Omental fat pad (tissue), 4 donors: ENCODE measurements at places on chromosomes 5 and 9.

- no peak for DNase-seq
These were observed 95.8 kb downstream of the CFAP90 start for GRCh38 chr5:7754997-7755596.

DNA sequence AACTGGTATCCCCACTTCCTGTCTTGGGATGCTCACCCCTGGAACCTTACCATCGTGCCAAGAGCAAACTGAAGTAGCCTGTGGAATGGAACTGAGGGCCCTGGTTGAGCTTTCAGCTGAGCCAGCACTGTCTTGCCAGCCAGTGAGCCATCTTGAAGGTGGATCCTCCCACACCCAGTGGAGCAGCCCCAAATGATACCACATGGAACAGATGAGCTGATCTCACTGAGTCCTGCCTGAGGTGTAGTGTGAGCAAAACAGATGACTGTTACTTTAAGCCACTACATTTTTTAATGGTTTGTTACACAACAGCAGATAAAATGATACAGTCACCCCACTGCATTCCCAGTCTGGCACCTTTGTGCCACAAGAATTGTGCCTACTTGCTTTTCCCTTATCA lies 2.2 kb upstream of the PCYOX1L start:
- DNase-seq: no peak

DNA sequence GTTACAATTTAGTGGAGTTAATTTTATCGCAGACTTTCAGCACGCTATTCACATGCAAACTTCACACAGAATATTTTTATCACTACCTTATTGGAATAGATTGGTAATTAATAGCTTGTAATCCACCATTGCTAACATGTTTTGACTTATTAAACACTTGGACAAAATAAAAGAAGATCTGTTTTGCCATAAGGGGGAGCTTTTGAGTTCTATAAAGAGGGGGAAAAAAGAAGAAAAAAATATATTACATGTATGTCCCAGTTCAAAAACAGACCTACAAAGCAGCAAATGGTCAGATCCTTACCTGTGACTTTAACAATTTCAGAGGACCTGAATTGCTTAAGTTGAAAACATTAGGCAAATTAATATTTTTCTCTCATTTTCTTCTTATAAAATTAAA lies 1.2 kb upstream of the PAPPA start:
- DNase-seq: no peak

- no peak for DNase-seq
These were observed 159.0 kb upstream of the SNX2 start for GRCh38 chr5:122615832-122616231.

DNA sequence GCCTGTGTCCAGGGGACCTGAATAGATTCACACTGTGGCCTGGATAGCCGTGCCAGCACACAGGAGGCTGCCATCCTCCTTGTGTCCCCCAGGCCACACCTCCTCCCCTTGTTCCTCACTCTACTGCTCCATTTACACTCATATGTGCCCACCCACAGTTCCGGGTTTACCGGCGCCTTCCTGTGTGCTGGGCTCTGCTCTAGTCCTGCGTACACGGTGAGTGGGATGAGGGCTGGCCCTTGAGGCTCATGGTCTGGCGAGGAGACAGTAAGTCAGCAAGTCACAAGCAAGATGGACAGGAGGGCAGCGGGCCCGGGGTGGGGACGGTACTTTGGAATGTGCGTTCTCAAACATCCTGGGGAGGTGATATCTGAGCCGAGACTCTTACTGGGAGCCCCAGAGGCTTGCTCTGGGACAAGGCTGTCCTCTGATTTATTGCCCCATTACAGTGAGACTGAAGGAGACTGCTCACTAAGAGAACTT lies 32.4 kb upstream of the NXNL2 start:
- DNase-seq: no peak

GRCh38 chr9:105373723-105374122 lies 74.1 kb upstream of the FSD1L start:
- no peak for DNase-seq

DNA sequence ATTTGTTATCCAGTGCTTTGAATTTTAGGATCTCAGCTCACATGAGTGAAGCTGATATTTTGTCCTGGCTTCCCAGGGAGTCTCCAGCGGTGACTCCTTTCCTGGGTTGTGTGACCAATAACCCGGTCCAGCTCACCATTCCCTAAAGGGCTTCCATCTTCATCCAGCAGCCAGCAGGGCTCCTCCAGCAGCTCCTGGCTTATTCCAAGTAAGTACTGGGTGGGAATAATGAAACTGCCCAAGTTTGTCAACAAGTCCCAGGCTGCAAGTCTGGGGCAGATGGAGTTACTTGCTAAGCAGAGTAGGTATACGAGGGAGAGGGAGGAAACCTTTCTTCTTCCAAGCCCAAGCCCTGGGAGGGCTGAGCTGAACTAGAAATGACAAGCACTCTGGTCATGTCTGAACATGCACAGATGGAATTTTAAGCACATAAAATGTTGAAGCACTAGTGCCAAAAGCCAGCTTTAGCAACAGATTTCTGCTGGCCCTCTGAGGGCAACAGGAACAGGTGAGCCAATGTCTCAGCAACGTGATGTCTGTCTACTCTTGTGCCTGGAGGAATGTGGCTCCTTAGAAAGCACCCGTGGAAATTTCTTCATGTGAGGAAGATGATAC lies 153.7 kb upstream of the DAPK1 start:
- no peak for DNase-seq

DNA sequence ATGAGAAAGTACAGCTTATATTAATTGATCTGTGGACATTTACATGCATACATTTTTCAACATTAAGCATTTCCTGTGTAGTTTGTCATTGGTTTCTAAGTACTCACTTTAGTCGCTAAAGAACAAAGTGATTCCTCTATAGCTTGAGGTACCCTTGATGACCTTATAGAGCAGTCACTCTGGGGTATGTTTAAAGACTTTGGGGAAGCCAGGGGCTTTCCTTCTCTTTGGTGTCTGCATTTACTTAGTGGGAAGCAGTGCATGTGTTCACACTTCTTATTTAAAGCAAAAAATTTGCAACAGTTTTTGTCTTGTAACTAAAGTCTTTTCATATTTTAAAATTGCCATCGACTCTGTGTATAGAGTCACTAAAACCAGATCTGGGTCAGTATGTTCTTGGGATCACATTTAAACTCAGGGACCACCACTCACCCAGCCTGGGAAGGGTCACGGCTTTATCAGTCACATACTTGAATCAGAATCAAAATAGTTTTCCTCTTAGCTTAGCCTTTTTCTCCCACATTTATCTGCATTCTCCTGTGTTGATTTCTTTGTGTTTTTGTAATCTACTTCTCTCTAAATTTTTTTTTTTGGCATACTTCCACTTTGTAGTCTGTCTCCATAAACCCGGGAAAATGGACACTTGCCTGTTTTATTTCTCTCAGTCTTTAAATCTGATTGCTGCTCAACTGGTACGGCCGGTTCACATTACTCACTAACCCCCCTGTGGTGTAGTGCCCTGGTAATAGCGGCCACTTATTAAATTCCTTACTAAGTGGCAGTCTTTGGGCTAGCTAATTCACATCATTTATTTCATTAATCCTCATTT lies 143.9 kb upstream of the FBN2 start:
- DNase-seq: no peak
